ENCODE measurements at places on chromosomes 7 and 10.
A peak's percentile ranks its signal among the peaks of the same experiment; 100 is the strongest.

- peak; percentile 31 for DNase-seq
Measured at GRCh38 chr7:91940171-91940570, 491 bp upstream of the AKAP9 start.

DNA sequence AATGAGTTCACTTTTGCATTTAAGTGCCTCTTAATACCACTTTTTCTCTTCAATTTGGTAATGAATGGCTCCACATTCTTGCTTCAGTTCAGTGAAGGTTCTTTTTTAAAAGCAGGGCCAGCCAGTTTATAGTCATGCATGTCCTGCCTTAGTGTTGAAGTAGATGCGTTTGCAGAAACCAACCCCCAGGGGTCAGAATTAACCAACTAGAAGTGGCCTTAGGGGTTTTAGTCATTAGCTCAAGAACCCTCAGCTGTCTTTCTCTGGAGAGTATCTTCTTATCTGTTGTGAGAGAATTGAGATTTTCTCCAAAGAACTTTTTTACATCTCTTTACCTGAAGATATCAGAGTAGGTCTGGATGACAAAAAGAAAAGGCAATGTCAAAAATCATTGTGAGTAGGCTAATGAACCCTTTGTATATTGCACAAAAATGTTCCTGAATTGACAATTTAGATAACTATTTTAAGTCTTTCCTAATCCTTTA is 82.2 kb downstream of the PIK3CG start:
- peak; percentile 23 for DNase-seq

DNA sequence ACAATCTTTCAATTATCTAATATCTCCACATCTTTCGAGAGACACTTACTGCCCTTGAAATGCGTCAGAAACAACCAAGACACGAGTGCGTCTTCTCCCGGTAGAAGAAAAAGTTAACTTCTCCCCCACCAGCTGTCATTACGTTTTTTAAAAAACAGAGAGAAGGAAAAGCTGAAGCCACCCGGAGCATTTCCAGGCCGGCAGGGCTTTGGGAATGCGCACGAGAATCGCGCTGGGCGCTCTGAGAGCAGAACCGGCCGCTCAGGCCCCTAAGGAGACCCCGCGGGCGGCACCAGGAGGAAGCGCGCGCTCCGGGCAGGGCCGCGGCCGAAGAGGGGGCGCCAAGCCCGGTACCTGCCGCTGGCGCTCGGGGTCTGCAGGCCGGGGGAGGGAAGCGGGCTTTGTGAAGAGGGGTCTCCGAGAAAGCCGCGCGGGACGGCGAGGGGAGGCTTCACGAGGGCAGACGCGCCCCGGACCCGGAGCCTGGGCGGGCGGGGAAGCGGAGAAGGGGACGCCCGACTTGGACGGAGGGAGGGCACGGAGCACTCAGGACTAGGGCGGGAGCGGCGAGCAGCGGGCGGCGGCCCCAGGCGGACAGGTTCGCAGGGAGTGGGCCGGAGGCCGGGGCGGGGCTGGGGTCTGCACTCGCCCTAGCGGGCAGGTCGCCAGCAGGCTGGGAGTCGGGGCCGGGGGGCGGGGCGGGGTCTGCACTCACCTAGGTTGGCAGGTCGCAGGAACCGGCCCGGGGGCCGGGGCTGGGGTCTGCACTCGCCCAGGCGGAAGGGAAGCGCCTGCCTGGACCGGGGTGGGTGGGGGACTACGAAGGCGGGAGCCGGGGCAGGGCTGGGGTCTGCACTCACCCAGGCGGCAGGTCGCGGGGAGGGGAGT is 932 bp downstream of the ESYT2 start:
- peak; percentile 34 for DNase-seq

DNA sequence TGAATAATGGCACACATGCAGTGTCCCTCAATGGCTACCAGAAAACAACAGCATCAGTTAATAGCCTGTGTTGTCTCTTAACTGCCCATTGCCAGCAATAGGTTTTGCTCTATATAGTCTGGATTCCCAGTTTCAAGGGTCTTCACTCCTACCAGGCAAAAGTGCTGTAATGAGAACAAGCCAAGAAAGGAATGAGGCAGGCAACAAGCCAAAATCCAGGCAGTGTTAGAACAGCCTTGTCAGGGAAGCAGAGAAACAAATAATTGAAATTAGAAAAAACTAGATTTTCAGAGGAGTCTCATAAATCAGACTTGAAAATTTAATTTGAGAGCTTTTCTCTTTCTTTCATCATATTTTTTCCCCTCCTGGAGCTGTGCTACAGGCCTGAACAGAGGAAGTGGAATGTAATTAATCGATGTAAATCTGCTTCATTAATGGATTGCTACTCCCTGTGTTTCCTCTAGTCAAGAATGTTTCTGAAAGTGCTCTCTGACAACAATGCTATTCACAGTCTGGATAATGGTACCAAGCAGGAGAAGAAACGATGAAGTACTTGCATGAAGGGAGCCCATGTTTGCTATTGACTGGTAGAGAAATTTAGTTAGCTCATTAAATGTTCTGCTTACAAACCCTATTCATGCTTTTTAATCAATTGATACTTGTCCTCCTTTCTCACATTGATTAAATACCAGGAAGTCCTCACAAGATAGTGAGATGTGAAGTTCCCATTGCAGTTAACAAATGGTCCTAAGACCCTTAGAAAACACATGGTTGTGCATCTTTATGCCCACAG is 202.0 kb upstream of the LRRTM3 start:
- DNase-seq: no peak

DNA sequence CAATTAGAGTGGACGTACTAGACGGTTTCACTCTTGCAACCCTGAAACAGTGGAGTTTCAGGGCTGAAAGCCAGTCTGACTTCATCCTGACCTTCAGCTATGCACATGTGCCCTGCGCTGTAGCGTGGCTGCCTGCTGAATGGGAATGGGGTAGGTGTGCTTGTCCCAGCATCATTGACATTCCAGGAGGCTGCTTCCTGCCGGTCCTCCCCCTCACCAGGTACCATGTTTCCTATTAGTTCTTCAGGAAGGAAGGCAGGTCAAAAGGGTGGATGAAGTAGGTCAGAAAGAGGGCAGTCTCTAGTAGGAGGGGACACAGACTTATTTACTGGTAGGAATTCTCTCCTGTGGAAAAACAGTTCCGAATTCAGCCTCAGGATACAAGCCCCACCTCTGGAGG is 551.8 kb upstream of the GALNT17 start:
- no peak for DNase-seq

DNA sequence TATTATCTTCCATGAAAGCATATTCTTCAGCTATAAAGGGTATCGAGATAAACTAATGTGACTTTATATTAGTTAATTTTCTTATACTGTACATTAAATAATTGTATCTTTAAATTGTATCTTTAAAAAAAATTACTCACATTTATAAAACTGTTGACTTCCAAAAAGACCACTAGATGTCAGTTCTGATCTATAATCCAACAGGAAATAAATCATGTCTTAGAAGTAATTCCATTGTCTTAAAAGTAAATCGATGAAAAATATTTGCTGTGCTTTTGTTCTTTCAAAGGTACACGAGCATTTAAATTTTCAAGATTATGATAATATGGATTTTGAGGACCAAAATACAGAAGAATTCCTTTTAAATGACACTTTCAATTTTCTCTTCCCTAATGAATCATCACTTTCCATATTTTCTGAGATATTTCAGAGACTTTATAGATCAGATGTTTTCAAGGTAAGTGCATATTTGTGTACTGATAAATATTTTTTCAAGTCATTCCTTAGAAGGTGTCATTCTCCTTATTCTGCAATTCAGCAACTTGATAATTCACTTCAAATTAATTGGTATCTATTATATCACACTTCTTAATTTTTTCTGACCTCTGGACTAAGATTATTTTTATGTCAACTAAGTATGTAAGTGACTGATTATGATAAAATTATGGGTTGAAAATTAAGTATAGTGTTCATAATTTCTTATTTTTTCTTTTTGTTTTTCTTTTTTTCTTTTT is 138.5 kb downstream of the CPED1 start:
- no peak for DNase-seq

DNA sequence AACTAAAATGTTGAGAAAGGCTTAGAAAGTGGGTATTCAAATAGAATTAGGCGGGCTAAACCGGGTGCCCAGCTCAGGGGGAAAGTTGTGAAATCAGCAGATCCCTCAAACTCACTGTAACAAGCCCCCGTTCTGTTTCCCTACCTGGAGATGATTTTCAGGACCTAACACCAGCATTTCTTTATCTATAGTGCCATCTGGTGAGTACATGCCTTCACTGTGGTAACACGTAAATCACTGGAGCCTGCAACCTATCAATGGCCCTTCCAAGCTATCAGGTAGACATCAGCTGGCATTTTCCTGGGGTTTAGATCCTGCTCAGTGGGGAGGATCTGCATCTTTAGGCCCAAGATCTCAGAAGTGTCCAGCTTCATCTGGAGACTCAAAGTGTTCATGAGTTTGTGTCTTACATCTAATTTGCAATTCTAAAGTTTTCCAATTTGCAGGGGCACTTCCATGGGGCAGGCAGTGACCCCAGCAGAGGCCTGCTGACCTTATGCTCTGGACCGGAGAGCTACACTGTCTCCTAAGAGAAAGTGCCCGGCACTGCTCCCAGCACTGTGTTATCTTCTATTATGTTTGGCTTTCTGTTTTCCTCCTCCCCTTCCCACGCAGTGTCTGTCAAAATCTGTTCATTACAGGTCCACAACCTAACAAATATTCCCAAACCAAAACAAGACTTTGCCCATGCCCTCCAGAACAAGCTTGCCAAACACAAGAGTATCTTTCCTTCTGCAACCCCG is 132.5 kb downstream of the LSM5 start:
- DNase-seq: no peak

DNA sequence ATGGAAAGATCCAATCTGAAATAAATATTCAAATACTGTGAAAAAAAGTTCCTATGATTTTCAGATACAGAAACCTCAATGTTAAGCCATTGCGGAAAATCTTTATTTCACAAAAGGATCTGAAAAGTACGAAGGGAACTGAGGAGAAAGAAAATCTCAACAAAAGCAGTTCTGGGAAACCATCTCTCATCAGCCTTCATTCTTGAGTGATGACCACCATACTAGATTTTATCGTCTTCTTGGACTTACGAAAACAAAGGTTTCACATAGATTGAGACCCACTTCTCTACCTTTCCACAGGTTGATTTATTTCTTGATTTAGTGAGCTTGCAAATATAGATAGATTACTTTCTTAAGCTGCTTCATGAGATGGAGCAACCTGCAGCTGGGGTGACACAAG is 293.4 kb upstream of the LYZL1 start:
- no peak for DNase-seq

- DNase-seq: no peak
Measured at GRCh38 chr7:67445728-67446127, 449.1 kb downstream of the TYW1 start.

GRCh38 chr7:131568510-131568909 is 12.1 kb upstream of the PODXL start:
- no peak for DNase-seq

DNA sequence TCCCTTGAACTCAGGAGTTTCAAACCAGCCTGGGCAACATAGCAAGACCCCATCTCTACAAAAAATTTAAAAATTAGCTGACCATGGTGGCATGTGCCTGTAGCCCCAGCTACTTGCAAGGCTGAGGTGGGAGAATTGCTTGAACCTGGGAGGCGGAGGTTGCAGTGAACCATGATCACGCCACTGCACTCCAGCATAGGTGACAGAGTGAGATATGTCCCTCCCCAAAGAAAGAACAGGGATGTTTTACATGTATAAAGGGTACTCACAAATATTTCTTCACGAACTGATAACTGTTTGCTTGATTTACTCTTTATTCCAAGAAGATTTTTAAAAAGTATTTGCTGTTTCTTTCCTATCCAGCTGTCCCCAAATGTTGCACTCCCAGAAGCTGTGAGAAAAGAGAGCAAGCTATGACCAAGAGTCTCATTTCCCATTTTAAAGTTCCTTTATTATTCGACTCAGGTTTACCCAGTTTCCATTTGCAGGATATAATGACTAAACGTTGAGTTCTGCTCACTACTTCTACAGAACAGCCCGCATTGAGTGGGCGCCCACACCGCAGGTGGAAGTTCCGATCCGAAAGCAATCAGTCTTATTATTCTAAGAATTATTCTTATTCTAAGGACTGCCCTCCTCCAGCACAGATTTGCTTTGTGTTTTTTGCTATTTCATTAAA is 90.7 kb downstream of the APBB1IP start:
- DNase-seq: no peak

DNA sequence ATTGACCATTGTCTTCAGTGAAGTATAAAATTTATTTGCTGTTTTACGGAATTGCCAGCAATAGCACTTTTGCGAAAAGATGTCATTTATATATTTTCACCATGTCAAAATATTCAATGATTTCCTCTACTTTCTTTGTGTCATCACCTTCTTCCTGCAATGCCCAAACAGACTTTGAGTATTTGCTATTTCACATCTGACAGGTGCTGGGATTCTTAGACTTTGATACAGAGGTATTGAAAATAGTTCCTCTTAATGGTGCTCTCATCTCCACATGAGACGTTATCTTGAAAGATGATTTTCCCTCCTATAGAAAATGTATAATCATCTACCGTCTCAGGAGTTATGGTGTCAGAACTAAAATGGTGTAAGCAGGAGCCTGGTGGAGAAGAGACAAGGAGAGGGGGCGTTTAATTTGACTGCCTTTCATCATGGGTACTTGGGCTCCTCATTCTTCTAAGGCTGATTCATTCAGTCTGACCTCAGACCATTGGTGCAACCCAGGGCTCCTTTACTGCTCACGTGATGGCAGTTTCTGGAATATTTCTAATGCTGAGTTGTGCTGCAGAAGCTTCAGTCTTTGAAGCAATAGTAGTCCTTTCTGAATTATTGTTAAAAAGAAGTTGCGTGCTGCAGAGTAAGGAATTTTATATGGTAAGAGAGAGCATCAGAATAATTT is 404.6 kb downstream of the PHTF2 start:
- no peak for DNase-seq

- no peak for DNase-seq
Measured at GRCh38 chr7:73429215-73429614, 4.4 kb upstream of the FZD9 start.

GRCh38 chr7:141220263-141220880 is 146.5 kb downstream of the TMEM178B start:
- DNase-seq: no peak

GRCh38 chr10:47456079-47456785 is 27.7 kb downstream of the ANXA8 start:
- DNase-seq: no peak

DNA sequence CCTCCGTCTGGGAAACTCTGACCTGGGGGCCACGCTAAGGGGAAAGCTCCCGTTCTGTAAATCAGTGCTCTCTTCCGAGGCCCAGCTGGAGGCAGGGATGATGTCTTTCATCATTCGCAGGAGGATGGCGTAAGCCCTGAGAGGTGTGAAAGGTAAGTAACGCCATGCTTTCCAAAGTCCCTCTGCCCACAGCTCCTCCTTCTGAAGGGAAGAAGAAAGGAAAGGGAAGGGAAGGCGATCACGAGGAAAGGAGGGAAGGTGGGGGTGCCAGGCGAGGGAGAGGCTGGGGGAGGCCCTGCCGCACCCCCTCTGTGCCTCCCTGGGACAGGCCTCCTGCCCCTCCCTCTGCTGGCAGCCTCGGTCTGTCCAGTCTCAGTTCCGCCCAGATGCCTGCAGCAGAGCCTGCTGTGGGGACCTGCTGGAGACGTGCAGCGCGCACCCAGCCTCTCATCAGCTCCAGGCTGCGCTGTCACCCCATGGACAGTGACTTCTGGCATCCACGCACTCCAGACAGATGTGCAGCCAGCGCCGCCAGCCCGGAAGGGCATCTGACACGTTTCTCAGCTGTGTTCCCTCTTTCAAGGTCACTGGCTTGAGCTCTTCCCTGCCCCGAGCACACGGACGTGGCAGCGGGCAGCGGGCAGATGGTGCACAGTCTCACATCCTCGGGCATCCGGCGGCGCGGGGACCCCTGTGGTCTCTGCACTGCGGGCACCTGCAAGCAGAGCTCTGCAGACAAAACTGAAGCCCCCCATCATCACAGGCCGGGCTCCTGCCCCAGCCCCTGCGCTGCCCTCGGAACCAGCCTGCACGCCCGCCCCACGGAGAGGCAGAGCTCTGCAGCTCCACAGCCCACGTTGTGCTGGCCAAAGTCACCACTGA is 60.6 kb downstream of the INSIG1 start:
- DNase-seq: no peak

Data from activated naive CD8-positive, alpha-beta T cell treated with anti-CD3 and anti-CD28 coated beads, Interleukin-2, amount 50 U/mL, for 24 hours (primary cell).